ENCODE measurements at places on chromosomes 16 and 17.
A peak's percentile ranks its signal among the peaks of the same experiment; 100 is the strongest.

DNA sequence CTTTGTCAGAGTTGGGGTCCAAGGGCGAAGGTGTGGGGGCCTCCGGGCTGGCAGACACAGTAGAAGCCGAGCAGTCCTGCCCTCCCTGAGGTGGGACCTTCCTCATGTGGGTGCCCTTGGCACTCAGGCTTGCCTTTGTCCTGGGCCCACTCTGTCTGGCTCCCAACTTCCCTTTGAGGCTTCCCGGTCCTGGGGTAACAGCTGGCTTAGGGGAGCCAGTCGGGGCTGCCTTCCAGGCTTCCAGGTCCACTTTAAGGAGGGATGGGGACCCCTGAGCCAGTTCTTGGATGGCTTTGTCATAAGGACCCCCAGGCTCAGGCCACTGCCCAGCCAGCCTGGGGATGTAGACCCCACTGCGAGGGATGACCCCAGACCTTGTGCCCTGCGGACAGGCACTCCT lies 7.8 kb downstream of the GAS2L2 start:
- DNase-seq, result no peak

- DNase-seq, result no peak
Measured at GRCh38 chr17:42274253-42274542, 2.0 kb downstream of the STAT5B start.

- DNase-seq, result no peak
Measured at GRCh38 chr17:45088741-45089140, 27.6 kb downstream of the NMT1 start.

- no peak for DNase-seq
Measured at GRCh38 chr17:2695243-2695960, 16.2 kb downstream of the CLUH start.

DNA sequence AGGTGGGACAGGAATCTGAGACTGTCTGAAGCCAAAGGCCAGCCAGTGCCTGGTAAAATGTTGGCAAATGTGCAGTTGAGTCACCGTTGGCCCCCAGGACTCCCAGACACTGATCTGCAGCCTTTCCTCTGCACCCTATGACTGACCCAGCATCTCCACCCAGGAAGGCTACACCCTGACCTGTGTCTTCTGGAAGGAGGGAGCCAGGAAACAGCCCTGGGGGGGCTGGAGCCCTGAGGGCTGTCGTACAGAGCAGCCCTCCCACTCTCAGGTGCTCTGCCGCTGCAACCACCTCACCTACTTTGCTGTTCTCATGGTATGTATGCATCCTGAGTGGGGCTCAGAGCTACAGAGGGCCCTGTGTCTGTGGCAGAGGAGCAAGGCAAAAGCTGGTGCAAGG lies 24.0 kb downstream of the ADGRG5 start:
- no peak for DNase-seq

DNA sequence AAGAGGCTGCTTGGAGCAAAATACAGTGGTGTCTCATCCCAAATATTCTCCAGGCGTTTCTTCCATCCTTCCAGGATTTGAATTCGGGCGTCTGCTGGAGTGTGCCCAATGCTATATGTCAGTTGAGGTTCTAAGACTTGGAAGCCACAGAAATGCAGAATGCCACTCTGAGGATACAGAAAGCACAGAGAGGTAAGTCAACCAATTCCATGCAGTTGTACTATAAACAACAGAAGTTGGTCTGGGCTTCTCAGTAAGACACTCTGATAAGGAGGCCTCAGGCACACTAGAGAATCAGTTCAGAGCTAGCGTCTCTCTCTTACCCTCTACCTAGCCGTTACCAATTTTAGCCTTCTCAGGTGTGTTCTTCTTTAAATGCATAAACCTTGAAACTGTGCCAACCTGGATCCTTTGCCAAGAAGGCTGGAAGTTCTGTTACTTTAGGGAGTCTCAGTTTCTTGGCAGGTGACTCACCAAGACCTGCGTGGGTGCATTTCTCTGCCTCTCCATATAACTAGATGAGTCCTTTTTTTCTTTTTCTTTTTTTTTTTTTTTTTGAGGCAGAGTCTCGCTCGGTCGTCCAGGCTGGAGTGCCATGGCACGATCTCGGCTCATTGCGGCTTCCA lies 15.1 kb downstream of the NQO1 start:
- DNase-seq, result peak; percentile 58

GRCh38 chr17:66849851-66850580 lies 15.1 kb downstream of the CACNG5 start:
- no peak for DNase-seq

- DNase-seq, result no peak
Measured at GRCh38 chr17:80229011-80229410, 8.8 kb downstream of the SLC26A11 start.

DNA sequence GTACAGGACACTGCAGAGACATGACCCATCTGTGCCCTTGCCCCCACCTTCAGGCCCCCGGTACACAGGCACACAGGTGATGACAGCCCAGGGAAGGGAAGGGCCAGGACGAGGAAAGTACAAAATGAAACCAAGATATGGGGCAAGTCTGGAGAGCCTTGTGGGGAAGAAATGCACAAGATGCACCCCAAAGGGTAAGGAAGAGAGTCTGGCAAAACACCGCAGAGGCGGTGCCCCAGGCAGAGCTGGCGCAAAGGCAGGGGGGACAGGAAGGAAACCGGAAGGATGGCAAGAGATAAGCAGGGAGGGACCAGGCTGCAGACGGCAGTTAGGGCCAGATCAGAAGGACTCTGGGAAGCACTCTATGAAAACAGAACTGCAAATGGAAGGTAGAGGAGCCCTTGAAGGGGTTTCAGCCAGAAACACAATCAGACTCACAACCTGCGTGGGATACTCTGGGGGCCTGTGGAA lies 81.4 kb downstream of the SLC39A11 start:
- no peak for DNase-seq

All from ovary (tissue), 10 donors.